ENCODE measurements at places on chromosomes 11 and 22.
A peak's percentile ranks its signal among the peaks of the same experiment; 100 is the strongest.

GRCh38 chr22:30753701-30754100 lies 59.0 kb downstream of the OSBP2 start:
- DNase-seq: no peak

- DNase-seq: no peak
These were observed 11.4 kb downstream of the RTN4R start for GRCh38 chr22:20256551-20257211.

- no peak for DNase-seq
These were observed 274.2 kb downstream of the FAM76B start for GRCh38 chr11:95515371-95515770.

DNA sequence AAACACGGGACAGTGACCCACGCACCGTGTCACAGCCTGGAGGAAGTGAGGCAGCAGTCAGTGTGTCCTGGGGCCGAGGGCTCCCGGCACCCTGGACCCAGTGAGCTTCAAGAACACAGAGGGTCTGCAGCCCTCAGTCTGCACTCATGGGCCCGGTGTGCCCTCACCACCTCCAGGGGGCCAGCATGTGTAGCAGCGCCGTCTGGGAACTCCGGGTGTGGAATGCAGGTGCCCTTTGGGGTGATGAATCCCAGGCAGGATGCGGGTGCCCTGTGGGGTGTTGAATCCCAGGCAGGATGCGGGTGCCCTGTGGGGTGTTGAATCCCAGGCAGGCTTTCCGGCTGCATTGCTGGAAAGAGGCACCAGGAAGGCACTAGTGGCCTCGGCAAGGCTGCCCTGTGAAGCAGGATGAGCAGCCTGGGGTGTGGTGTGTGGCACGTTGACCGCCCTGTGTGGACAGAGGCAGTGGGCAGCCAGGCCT lies 1399.9 kb downstream of the BRD1 start:
- DNase-seq: no peak

GRCh38 chr11:32586576-32587190 lies 3.1 kb downstream of the EIF3M start:
- DNase-seq: no peak

DNA sequence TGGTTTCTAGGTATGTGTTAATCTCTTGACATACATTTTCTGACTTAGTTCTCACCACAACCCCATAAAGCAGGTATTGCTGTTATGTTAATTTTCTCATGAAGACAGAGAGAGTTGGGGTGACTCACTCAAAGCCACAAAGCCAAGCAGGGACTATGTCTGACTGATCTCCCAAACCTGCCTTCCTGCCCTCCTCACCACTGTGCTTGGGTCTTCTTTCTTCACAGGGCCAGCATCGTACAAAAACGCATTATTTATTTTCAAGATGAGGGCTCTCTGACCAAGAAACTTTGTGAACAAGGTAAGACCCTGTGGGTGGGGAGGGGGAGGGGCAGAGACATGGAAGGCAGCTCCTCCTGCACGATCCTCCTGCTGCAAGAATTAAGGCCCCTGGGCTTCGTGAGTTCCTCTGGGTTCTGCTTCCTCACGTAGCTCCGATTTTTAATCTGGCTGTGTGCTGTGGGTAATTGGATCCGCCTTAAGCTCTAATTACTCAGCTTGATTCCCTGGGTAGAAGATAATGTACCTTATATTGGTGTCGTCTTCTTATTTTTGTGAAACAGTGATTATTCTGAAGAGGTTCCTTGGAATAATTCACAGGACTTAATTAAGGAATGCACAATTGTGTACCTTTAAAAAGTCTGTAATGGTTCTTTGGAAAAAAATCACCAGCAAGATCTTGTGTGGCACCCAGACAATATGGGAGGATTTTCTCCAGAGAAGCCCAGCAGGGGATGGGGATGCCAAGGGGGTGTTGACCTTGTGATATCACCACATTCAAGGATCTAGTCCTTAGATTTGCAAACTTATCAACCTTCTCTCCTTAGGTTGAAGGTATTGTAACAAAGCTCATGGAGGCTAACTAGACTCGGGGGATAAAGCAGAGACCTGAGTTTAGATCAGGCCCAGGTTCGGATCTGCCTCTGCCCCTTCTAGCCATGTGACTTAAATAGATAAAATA lies 112.9 kb downstream of the SPON1 start:
- DNase-seq: no peak

GRCh38 chr11:64870176-64870892 lies 8.1 kb downstream of the EHD1 start:
- no peak for DNase-seq

GRCh38 chr11:78406568-78407196 lies 10.9 kb downstream of the GAB2 start:
- DNase-seq: no peak

DNA sequence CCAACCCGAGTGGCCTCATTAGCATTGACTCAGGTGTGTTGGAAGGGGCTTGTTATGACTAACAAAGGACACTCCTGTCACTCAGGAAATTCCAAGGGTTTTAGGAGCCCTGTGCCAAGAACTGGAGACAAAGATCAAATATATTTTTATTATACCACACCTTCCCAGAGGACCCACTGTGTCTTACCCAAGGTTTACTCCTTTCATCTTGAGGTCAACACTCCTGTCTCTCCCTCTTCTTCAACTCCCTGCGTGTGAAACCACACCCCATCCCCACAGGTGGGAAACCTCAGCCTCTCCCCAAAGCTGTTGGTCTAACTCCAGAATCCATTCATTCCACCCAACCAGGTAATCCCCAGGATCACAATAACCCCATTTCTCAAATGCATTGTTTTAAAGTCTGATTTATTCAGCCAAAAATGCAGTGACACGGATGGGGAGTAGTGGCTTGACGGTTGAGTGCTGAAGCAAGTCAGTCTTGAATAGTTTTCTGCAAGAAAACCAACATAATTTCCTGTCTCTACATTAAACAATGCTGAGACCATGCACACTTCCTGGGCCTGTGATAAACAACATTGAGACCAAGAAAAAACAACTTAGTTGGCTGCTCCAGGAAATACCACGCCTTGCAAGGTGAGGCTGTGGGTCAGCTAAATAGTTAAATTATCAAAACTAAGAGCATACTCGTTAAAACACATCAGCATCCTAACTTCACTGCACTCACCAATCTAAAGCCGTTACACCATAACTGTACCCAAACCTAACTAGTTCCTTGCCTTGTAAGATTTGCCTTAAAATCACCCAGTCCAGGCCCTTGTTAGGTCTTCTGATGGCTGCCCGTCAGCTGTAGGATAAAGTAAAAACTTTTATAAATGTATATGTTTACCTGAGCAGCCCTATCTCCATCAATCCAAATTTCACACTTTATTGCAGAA lies 38.5 kb upstream of the SPON1 start:
- DNase-seq: no peak

- DNase-seq: peak; percentile 37
These were observed 2.2 kb downstream of the RAB30 start for GRCh38 chr11:83069441-83070043.

- no peak for DNase-seq
These were observed 968.0 kb downstream of the OPCML start for GRCh38 chr11:132564091-132564885.

GRCh38 chr11:126437731-126438130 lies 82.2 kb downstream of the ST3GAL4 start:
- no peak for DNase-seq

- peak; percentile 28 for DNase-seq
These were observed 32.5 kb upstream of the APLNR start for GRCh38 chr11:57269571-57270021.

GRCh38 chr22:39481054-39481453 lies 21.0 kb upstream of the MIEF1 start:
- no peak for DNase-seq

DNA sequence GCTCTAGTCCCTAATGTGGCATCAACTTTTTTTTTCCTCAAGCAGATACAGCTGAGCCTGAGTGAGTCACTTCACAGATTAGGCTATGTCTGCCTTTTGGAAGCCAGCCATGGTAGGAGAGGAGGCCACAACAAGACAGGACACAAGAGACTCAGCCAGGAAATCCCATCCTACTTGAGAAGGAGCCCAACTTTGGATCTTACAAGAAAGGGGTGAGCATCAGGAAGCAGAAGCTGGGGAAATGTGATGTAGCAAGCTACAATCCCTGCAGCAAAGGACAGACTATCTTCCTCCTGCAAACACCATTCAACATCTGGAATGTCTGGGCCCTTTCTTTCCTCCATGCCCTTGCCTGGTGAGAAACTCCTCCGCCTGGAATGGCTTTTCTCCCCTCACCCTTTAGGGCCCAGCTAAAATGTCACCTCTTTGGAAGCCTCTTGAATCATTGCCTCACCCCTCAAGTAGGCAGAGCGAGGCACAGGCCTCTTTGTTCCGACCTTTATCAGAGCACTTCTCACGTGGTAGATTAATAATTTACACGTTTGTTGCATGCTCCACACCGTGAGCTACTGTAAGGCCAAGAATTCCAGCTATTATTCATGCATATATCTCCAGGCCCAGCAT lies 156.4 kb upstream of the PITPNB start:
- no peak for DNase-seq

DNA sequence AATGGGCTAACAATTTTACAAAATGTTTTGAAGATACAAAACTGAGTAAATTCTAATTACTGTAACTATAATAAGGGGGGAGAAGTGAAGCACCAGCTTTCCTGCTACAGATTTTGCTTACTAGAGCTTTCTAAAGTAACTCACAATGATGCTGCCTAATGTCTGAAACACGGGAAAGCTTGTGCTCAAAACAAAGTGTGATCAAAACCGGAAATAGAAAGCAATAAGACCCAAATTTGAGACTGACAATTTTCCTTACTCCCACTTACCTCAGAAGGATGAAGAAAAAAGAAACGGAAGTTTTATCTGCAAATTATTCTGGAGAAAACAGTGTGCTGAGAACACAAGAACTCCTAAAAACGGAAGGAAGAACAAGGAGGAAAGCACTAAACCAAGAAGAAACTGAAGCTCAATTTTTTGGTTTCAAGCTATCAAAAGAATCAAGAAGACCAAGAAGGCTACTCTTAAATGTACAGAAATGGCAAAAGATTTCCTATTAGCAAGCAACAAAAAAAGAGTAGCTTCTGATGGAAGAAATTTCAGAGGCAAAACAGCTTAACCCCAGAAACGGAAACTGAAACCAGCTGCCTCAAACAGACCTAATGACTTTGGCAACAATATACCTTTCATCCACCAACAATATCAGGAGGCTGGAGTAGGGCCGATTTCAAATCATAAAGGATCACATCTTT lies 33.4 kb downstream of the AMBRA1 start:
- DNase-seq: peak; percentile 35

All from NCI-H1417 (cell line).